ENCODE measurements at places on chromosomes 7 and 10.

DNA sequence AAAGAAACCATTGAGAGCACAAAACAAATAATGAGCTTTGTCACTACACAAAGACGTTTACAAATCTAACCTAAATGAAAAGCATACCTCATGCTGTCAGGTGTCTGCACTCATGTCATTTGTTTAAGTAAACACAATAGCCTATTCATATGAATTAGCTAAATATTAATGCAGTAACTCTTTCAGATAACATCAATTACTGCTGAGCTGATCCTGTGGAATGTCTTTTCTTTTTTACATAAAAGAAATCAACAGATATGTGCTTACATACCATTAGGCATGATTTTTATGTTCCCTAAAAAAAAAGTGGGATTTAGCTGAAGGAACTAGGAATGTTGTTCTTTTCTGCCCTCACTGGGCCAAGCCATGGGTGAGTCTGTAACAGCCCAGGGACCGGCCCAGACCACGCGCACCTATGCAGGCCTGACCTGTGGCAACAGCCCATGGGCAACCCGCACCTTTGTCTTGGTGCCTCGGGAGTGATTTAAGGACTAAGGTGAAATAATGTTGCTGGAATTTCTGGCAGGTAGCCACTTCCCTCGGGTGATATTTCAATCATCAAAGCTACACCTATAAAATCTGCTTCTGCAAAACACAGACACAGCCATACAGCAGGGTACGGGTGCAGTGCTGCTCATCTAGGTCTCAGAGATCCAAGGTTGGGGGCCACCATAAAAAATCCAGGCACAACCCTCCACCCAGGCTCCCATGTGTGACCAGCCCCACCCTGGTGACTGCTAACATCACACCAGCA lies 44.6 kb downstream of the FGFR2 start:
- DNase-seq = peak; percentile 68

DNA sequence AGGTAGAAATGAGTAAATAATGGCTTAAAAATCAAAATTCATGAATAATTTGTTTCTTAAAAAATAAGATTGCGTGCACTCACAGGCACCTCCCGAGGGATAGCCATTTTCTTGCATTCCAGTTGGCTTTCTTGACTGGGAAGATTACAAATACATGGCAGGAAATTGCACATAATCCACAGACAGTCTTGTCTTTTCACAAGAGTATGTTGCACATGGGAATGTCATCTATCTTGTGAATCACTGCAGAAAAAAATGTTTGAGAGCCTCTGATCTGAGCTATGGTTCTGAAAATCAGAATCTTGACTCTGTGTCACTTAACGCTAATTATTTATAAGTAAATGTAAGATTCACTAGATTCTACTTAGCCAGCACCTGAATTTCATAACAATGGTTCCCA lies 74.1 kb upstream of the PRKG1 start:
- DNase-seq = no peak

DNA sequence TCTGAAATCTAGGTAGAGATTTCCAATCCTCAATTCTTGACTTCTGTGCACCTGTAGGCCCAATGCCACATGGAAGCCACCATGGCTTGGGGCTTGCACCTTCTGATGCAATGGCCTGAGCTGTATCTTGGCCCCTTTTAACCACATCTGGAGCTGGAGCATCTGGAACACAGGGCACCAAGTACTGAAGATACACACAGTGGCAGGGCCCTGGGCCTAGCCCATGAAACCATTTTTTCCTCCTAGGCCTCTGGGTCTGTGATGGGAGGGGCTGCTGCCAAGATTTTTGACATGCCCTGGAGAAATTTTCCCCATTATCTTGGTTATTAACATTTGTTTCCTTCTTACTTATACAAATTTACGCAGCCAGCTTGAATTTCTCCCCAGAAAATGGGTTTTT lies 39.1 kb downstream of the GCC1 start:
- no peak for DNase-seq

- no peak for DNase-seq
Observed at GRCh38 chr10:25815236-25815635, 118.8 kb upstream of the MYO3A start.

DNA sequence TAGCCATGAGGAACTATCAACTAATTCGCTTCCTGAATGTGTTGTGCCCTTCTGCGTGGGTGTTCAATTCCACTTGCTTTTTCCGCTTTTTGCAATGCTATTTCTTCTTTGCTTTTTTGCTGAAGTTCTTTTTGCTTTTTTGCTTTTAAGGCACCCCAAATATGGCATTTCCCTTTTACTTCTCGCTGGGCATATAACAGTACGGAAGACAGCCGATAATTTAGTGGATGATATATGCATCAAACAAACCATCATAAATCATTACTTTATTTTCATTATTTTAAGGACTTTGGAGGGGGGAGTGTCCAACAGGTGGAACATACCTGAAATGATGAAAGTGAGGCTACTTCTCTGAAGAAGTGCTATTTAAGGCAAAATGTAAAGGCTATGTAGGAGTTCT lies 277.0 kb upstream of the MTPN start:
- DNase-seq = no peak

GRCh38 chr10:116974456-116975005 lies 30.5 kb downstream of the SHTN1 start:
- no peak for DNase-seq

DNA sequence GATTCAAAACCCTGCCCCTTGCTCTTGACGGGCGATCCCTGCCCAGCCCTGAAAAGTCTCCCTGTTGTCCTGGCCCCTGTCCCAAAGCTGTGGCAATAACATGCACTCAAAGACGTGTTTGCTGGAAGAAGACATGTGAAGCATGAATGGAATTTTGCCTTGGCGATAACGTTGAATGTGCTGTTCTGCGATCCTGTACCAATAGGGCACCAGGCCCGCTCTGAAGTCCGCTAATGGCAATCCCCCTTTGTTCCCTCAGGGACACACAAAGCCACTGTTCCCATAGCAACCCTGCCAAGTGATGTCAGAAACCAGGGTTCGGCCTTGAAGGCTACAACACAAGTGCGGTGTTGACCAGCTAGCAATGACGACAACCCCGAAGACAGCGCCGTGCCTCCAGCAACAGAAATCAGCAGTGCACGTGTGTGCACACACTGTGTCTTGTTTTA lies 284.6 kb downstream of the KLF6 start:
- no peak for DNase-seq

- peak; percentile 64 for DNase-seq
Observed at GRCh38 chr7:108613147-108613948, 43.7 kb downstream of the DNAJB9 start.

DNA sequence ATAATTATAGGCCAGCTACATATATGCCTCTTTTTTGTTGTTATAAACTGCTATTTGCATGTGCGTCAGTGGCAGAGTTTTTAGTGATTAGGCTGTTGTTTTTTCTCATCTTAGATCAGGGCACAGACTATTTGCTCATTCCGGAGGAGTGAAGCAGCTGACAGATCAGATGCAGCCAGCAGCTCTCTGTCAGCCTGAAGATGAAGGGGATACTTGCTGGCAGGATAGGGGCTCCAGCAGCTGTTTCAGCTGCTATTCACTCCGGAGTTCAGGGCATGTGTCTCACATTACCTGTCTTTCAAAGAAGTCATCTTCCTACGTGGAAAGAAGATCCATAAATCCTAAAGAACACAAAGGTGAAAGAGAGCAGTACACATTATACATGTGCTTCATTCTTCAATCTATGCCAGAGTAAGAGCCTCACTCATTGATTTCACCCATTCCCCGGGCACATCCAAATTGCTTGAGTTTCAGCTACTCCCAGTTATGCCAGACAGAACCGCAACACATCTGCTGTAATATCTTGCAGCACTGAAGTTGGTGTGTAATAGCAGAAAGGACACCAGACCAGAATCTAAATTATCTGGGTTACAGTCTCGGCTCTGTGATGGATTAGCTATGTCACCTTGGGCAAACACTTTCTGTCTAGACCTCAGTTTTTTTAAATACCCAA lies 182.8 kb upstream of the CHRM2 start:
- no peak for DNase-seq

GRCh38 chr10:15113766-15114165 lies 16.6 kb downstream of the RPP38 start:
- no peak for DNase-seq

DNA sequence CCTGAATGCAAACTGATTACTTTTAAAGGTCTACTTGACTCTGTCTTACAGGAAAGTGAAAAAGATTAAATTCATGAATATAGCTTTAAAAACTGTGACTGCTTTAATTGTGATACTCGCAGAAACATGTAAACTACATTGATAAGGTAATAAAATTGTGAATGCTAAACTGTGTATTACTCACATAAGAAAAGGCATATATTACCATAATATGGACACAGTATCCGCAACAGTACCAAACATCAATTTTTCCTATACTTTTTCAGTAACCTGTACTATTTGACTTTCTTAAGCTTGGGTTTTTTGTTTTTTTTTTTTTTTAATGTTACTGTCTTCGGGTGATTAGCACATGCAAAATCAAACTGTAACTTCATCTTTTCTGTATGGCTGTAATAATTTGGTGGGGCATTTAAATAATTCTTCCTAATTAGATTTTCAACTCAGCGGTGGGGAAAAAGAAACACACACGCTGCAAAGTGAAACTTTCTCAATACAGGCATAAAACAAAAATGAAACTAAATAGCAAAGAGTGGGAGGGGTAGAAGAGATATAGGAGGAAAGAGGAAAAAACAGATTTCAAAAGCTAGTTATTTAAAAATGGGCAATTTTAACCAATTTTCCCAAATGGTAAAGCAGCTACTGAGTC lies 23.2 kb downstream of the NT5C3A start:
- DNase-seq = no peak

DNA sequence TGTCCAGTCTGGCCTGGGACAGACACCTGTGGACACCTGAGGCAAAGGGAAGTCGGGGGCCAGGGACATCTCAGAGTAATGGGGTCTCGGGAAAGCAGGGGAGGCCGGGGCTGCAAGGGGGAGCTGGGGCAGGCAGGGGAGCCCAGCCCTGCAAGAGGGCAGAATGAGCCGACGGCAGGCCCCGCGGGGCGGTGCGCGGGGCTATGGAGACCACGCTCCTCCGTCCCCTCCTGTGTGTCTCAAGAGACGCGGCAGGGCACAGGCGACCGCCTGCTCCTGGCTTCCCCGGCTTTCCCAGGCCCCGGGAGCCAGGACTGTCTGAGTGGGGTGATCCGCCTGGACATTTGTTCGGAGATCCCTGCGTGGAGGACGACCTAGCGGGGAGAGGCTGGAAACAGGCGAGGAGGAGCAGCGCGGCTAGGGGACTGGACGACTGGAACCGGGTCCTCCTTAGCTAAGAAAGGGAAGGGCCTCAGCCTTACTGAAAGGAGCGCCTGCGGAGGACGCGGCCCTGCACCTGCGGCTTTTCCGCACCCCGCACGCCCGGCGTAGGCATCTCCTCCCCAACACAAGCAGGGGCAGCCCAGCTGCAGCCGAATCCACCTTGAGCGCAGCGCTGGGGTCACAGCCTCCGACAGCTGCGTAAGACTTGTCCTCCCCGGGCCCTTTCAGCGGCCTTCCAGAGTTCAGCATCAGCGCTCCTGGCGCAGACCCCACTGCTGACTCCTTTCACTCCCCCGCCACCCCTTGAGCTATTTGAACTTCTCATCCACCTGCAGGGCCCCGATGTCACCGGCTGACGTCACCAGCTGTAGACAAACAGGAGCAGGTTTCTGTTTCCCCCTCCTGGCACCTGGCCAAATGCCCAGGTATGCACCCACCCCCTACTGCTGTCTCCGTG lies 176.4 kb downstream of the ZNF248 start:
- DNase-seq = no peak

- DNase-seq = no peak
Observed at GRCh38 chr7:39950473-39951225, 593 bp downstream of the CDK13 start.

DNA sequence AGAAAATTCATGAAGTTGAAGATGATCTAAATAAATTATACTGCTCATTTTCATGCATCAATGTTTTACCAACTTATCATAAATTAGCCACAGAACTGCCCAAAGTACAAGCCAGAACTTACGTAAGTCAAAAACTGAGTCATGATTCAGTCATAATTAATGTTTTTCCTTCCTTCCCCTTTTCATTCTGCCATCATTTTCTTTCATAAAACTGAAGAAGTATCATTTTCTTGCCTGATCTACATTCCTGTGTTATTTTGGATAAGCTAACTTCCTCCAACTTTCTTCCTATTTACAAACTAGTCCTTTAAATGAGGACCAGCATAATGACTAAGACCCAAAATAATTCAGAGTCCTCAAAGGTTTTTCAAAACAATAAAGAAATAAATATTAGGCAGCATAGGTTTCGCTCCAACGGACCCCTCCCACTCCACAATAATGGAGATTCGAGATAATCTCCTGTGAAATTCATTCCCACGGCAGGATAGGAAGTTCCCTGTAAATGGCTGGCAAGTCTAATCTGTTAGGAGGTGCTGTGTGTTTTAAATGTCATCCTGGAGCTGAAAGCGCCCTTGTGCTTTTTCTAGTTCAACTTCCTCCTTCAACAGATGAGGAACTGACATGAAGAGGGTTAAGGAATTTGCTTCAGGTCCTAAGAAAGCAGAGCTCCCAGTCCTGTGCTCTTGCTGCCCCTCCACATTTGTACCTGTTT lies 218.9 kb downstream of the DOCK4 start:
- DNase-seq = no peak

GRCh38 chr7:13912715-13913278 lies 76.7 kb downstream of the ETV1 start:
- DNase-seq = peak; percentile 38

GRCh38 chr7:109782806-109783205 lies 1213.1 kb downstream of the DNAJB9 start:
- no peak for DNase-seq

GRCh38 chr10:74415146-74415839 lies 264.3 kb downstream of the ADK start:
- no peak for DNase-seq

All from LoVo (cell line).